Body of pancreas (tissue), 4 donors: ENCODE measurements at places on chromosomes 7 and 10. TPM values are rescaled to one million over a fixed set of nuclear protein-coding genes. Genes with fewer than 3 reads are reported as not detected.

Gene LRRTM3
- total RNA-seq: 1.3 TPM

Gene AEBP1
- 51.9 TPM for total RNA-seq

Gene CALHM1
- total RNA-seq: not detected

Gene GIMAP2
- total RNA-seq: 3.9 TPM

Gene GATA3
- 0.26 TPM for total RNA-seq

Gene GDF2
- not detected for total RNA-seq

Gene CALCR
- total RNA-seq: not detected

Gene NRP1
- total RNA-seq: 62.6 TPM

- H3K27ac ChIP-seq: no peak overlapping the region
- H3K36me3 ChIP-seq: peaks cover 3% of the 10 kb centered on the region
- peak; percentile 71 for DNase-seq
- no peaks in the 10 kb centered on the region for H3K27me3 ChIP-seq
- H3K4me1 ChIP-seq: peaks cover 11% of the 10 kb centered on the region
Measured at GRCh38 chr7:158779061-158780000, 50.0 kb downstream of the ESYT2 start.

DNA sequence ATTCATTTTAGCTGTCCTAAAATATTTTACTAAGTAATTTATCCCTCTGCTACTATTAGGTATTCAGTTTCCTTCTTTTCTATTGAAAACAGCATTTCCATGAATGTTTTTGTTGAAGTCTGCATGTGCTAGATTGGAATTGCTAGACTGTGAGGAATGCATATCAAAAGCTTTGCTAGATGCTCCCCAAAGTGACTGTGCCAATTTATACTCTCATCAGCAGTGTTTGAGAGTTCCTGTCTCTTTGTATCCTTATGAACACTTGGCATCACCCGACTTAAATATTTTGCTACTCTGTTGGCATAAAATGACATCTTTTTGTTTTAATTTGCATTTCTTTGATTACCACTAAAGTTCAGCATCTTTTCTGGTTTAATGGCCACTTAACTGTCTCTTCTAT lies 45.0 kb upstream of the PRR15 start:
- DNase-seq: no peak
- no peaks in the 10 kb centered on the region for H3K27me3 ChIP-seq
- no peak overlapping the region for H3K27ac ChIP-seq
- H3K4me3 ChIP-seq: no peak overlapping the region
- no peaks in the 10 kb centered on the region for H3K36me3 ChIP-seq
- H3K4me1 ChIP-seq: peaks cover 6% of the 10 kb centered on the region

DNA sequence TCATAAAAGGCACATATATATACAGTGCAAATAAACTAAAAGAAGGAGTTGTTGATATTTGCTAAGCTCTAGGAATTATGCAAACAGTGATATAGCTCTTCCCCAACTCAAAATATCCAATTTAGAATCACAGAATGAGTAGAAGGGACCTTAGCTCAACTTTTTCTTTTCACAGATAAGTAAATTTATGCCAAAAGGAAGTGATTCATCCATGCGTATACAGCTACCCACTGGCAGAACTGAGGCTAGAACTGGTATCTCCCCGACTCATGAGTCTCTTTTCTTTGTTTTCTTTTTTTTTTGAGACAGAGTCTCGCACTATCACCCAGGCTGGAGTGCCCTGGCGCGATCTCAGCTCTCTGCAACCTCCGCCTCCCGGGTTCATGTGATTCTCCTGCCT lies 54.2 kb upstream of the SVIL start:
- H3K4me3 ChIP-seq: no peak overlapping the region
- no peak overlapping the region for H3K27ac ChIP-seq
- H3K4me1 ChIP-seq: no peaks in the 10 kb centered on the region
- no peaks in the 10 kb centered on the region for H3K27me3 ChIP-seq

- no peak for DNase-seq
- H3K27ac ChIP-seq: no peak overlapping the region
- no peak overlapping the region for H3K4me3 ChIP-seq
- H3K27me3 ChIP-seq: no peaks in the 10 kb centered on the region
- no peaks in the 10 kb centered on the region for H3K36me3 ChIP-seq
Measured at GRCh38 chr10:68828833-68829232, 1.5 kb downstream of the STOX1 start.

- DNase-seq: no peak
- H3K4me1 ChIP-seq: no peaks in the 10 kb centered on the region
- H3K4me3 ChIP-seq: no peak overlapping the region
- H3K27ac ChIP-seq: no peak overlapping the region
- no peaks in the 10 kb centered on the region for H3K27me3 ChIP-seq
Measured at GRCh38 chr7:96670338-96671289, 39.0 kb downstream of the SEM1 start.

DNA sequence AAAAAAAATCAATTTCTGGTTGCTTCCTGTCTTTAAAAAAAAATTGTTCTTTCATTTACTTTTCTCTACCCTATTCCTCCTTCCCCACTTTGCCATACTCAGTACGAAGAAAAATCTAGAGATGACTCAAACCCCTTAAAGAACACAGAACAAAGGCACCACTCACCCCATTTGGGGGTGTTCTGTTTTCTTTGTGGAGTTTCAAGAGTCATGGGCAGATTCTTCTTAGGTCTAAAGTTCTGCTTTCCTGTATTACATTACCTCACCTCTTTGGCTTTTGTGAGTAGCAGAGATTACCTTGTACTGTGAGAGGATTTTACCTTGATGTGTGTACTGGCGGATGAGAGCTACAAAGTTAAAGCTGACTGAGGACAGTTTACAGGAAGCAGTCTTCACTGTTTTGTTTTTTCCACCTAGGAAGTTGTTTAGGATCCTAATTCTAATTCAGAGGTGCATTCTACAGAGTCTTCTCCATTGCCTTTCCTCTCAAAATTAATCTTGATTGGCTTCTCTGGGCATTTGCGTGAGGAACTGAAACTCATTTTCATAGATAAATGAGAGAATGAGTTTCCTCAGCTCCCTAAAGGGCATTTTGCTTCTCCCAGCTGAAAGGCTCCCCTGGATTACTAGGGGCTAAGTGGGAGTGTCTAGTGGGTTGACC lies 20.7 kb downstream of the AVL9 start:
- no peak overlapping the region for H3K4me3 ChIP-seq
- no peaks in the 10 kb centered on the region for H3K36me3 ChIP-seq

DNA sequence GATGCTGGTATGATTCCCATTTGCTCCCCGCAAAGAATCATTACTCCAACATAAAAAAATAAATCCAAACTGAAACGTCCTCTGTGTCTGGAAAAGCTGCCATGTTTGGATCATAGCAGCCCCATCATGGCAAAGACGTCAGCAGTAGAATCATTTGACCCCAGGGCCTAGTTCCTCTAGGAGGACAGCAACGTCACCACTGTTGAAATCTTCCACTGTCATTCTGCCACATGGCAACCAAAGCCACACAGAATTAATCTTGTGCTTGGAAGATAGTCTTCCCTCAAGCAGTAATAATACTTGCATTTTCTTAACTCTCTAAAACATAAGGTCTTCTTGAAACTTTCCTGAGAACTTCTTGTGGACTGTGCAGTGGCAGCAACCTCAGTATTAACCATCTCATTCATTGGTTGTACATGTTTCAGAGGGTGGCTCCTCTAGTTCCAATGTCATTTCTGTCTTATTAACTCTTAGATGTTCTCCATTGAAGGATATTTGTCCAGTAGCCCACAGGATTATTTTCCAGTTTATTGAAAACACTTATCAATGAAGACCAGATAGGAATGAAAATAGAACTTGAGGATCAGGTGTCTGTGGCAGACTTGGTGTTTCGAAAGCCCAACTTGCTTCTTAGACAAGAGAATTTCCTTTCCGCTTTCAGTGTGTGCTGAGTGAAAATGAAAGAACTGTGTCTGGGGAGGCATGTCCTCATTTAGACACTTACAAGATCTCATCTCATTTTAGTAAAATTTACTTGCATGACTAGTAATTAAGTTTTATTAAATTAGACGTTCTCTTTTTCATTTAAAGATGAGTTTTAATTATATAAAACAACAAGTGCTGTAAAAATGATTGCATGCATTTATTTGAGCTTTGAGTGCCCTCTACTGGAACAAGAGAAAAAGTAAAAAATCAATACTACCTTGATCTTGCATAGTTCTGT lies 28.9 kb upstream of the INHBA start:
- no peak overlapping the region for H3K27ac ChIP-seq
- H3K4me3 ChIP-seq: no peak overlapping the region
- H3K4me1 ChIP-seq: no peaks in the 10 kb centered on the region

DNA sequence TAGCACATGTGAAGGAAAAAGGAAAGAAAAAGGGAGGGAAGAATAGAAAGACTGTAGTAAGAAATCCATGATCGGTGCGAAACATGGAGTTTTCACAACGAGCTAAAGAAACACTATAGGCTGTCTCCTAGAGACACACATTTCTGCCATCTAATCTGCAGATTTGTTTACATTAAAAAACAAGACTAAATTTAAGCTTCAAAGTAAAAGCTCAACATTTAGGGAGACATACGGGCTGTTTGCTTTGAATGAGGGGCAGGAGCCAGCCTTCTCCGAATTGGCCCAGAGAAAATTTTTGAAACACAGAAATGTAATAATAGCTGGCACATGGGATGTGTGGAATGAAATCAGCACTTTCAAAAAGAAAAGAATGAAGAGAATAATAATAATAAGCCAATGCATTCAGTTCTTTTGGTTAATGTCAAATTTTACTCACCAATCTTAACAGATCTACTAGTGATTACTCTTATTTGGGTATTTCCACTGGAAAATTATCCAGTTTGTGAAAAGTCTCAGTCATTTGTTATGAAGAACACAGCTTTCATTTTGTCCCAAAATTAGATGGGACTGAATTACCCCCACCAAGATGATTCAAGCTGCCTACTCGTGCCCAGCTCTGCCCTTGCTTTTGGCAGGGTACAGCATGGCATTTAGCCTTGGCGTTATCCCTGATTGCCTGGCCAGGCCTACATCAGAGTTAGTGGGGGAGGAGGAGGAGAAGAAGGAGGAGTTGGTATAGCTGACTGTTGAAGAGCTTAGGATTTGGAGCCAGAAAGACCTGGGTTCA lies 47.1 kb downstream of the MTURN start:
- H3K4me1 ChIP-seq: peaks cover 51% of the 10 kb centered on the region
- H3K4me3 ChIP-seq: no peak overlapping the region
- no peak overlapping the region for H3K27ac ChIP-seq
- H3K27me3 ChIP-seq: no peaks in the 10 kb centered on the region
- peak; percentile 53 for DNase-seq
- no peaks in the 10 kb centered on the region for H3K36me3 ChIP-seq

- H3K27me3 ChIP-seq: no peaks in the 10 kb centered on the region
- DNase-seq: no peak
- peak overlapping the region; percentile 71 for H3K27ac ChIP-seq
- H3K4me3 ChIP-seq: no peak overlapping the region
Measured at GRCh38 chr10:3473271-3473670, 300.7 kb upstream of the PITRM1 start.

- H3K4me3 ChIP-seq: no peak overlapping the region
- no peak for DNase-seq
- no peaks in the 10 kb centered on the region for H3K27me3 ChIP-seq
- no peak overlapping the region for H3K27ac ChIP-seq
- H3K36me3 ChIP-seq: no peaks in the 10 kb centered on the region
- no peaks in the 10 kb centered on the region for H3K4me1 ChIP-seq
Measured at GRCh38 chr10:21895932-21896331, 107.6 kb downstream of the DNAJC1 start.

- H3K27ac ChIP-seq: no peak overlapping the region
- no peak for DNase-seq
- H3K4me1 ChIP-seq: no peaks in the 10 kb centered on the region
- no peak overlapping the region for H3K4me3 ChIP-seq
Measured at GRCh38 chr10:132982301-132982989, 40.1 kb upstream of the CFAP46 start.

- H3K4me1 ChIP-seq: no peaks in the 10 kb centered on the region
- no peak overlapping the region for H3K4me3 ChIP-seq
- no peak overlapping the region for H3K27ac ChIP-seq
- DNase-seq: no peak
- H3K36me3 ChIP-seq: no peaks in the 10 kb centered on the region
Measured at GRCh38 chr7:103764901-103765300, 224.6 kb downstream of the RELN start.

DNA sequence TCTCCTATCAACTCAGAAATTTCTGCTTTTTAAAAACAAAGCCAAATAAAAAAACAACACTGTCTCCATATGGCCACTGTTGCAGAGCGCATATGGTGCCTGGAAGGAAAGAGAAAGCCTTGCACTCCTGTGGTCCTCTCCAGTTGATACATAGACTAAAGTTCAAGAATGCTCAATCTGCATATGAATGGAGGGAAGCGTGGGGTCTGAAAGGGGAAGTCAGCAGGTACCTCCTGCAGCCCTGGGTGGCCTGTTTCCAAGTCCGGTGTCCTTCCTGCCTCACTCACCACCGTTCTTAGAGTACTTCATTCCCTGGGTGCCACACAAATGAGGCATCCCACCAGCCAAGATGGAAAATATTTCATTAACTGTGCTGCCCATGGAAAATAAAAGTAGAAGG lies 138.3 kb upstream of the PALS2 start:
- H3K4me1 ChIP-seq: no peaks in the 10 kb centered on the region
- no peaks in the 10 kb centered on the region for H3K36me3 ChIP-seq
- no peaks in the 10 kb centered on the region for H3K27me3 ChIP-seq
- H3K27ac ChIP-seq: no peak overlapping the region
- no peak for DNase-seq

GRCh38 chr10:120557311-120557710 lies 100.3 kb downstream of the PLPP4 start:
- H3K27ac ChIP-seq: no peak overlapping the region
- no peaks in the 10 kb centered on the region for H3K36me3 ChIP-seq
- no peaks in the 10 kb centered on the region for H3K4me1 ChIP-seq
- no peaks in the 10 kb centered on the region for H3K27me3 ChIP-seq

DNA sequence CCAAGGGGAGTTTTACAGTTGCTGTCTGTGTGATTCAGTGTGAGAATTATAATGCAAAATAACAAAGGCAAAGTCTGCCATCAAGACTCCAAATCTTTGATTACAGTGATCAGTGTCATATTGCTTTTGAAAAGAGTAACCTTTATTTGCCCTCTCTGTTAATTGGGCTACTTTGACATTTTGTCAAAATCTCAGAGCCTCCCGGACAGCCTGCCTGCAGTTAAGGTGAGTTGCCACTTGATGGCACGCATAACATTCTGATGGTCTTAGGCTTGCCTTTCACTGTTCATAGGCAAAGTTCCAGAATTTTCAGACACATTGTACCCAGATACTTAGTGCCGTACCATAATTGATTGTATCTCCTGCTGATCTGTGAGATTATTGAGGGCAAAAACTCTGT lies 253.5 kb downstream of the ABCA13 start:
- no peaks in the 10 kb centered on the region for H3K4me1 ChIP-seq
- no peaks in the 10 kb centered on the region for H3K27me3 ChIP-seq
- H3K4me3 ChIP-seq: no peak overlapping the region
- DNase-seq: no peak
- no peaks in the 10 kb centered on the region for H3K36me3 ChIP-seq
- H3K27ac ChIP-seq: no peak overlapping the region
